ENCODE measurements at places on chromosomes 12 and 14.

DNA sequence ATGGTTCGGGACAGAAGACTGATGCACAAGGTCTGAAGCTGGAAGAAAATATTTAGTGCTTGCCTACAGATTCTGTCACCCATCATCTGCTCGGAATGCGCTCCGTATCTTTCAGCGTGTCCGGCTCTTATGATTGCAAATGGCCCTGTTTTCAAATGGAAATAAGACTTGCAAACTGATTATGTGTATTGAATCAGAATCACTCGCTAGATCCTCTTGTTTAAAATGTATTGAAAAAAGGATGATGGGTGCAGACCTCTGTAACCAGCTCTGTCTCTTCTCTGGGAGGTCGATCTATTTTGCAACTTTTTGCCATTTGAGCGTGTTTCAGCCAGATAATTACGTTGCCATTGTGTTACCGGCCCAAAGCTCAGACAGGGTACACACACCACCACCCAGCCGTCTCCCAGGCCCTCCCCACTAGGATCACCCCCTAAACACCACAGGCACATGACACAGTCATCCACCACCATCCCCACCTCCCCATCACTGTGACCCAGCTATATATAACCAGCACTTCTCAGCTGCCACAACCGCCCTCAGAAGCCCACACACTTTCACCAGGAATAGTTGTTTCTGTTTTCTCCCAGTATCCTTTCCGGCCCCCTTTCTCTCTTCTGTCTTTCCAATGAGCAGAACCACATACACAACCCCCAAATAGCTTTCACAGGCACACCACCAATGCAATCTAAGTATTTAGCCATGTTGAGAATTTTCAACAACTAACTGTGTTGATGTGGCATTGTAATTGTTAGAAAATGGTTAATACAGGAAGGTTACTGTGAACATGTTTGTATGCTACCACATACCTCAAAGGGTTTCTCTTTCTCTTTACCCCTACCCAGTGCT, 10.7 kb downstream of the NKX2-1 start:
- no peak for DNase-seq

- no peak for DNase-seq
Measured at GRCh38 chr14:90400904-90401561, 4.2 kb downstream of the CALM1 start.

GRCh38 chr12:131923260-131923659, 5.8 kb upstream of the PUS1 start:
- DNase-seq: no peak

GRCh38 chr12:100576331-100577036, 3.0 kb downstream of the GAS2L3 start:
- no peak for DNase-seq

GRCh38 chr14:58830121-58830520, 192.4 kb downstream of the DACT1 start:
- DNase-seq: no peak

GRCh38 chr12:106025129-106025528, 113.6 kb downstream of the NUAK1 start:
- no peak for DNase-seq

DNA sequence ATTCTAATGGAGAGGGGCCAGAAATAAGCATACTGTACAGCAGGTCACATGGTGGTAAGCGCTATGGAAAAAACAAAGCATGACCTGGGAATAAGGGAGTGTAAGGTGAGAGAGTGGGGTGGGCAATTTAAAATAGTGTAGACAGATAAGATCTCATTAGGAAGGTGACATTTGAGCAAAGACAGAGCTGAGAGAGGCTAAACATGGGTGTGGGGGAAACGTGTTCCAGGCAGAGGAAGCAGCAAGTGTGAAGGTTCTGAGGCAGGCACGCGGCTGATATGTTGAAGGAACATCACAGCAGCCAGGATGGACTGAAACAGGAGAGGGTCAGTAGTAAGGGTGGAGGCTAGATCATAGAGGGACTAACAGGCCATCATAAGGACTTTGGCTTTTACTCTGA, 126.8 kb downstream of the SAMD4A start:
- DNase-seq: no peak

- DNase-seq: peak; percentile 91
Measured at GRCh38 chr12:110403146-110403975, at the start of gene ANAPC7. Gene ANAPC7, minus strand, starts transcription at chr12:110403708. Its CDS starts 81 bp downstream, at chr12:110403627.

GRCh38 chr14:64685371-64686281, 18.6 kb upstream of the PLEKHG3 start:
- no peak for DNase-seq

DNA sequence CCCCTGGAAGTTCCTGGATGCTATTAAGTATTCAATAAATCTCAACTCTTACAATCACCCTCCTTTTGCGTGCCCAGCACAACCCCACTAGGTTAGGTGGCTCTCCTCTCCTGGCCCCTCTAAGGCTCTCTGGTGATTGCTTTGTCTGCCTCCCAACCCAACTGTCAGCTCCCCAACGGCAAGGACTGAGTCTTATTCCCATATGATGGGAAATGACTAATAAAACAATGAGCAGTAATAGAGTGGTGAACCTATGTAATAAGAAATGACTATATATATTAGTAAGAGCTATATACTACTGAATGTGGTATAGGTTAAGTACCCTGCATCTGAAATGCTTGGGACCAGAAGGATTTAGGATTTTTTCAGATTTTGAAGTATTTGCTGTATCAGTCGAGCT, 8.1 kb downstream of the APPL2 start:
- DNase-seq: no peak

DNA sequence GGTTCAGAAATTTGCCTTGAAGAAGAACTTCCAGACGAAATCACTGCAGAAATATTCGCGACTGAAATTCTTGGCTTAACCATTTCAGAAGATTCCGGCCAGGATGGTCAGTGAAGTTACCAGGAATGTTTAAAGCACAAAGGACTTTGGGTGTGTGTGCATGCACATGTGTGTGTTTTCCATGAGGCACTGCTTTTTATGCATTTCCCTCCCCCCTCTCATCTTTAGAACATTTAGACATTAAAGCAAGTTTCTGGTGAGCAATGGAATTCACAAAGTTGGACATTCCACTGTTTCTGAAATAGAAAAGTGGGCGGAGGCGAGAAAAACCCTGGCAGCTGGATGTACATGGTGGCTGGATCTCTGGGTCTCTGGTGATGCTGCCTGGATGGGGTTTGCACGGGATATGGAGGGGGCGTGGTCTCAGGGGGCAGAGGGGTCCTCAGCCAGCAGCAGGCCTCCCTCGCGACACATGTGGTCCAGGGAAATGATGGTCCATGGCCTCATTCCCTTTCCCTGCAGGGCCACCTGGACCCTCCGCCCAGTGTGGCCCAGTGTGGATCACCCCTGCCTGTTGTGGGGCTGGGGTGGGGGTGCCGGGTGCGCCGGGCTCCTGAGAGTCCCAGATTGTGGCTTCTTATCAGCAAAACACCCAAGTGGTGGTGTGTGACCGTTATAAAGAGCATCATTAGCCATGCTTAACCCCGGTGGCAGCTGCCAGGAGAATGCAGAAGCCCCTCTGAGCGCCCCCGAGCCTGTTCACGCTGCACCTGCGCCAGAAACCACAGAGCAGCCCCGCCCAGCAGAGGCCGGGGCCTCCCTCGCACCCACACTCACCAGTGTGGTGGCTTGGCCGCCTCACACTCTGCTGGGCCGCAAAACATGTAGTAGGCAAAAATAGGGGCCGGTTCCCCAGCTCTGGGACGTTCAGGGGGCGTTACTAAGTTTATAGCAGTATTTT, 17.8 kb upstream of the BCL7A start:
- DNase-seq: no peak

- DNase-seq: no peak
Measured at GRCh38 chr14:101407328-101407727, 154.0 kb upstream of the DIO3 start.

DNA sequence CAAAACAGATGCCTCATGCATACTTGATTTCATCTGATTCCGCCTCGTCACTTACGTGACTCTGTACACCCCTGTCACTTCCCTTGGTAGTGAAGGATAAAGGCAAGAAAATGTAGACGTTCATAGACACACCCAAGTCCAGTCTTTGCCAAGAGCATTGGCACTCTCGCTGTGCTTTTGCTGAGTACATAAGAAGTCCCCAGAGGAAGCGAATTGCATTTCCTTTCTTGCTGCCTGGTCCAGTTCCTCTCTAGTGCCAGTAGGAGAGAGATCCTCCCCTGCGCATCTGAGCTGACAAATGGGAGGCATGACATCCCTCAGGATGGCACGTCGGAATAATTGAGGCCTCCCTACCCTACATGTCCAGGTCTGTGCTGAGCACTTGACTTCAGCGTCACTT, 21.3 kb upstream of the RIN3 start:
- DNase-seq: no peak

DNA sequence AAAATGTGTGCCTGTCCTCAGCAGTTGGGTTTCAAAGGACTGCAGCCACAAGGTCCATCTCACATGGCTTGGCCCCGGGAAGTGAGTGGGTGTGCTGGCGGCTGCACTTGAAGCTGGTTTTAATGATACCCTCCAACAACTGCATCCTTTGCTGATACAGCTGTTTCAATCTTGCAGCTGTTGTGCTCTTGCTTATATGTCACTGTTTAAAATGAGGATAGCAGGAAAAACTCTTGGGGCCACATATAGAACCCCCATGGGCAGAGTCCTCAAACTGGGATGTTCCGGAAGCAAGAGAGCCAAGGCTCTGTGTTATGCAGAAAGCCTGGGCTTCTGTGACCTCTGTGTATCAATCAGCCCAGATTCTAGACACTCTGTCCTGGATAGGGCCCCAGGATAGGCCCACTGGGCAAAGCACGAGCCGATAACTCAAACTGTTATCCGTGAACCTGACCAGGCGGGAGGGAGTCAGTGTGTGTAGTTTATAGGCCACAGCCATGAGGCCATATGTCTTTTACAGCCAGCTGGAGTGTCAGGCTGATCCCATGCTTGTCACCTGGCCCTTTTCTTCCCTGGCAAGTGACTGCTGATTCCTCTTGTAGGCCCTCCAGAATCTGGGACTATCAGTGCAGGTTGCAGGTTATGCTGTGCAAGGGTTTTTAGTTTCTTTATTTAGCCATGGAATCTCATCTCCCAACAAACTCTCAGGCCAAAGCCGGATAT, 74.3 kb downstream of the SSPN start:
- no peak for DNase-seq

- no peak for DNase-seq
Measured at GRCh38 chr12:100793182-100793581, 1.4 kb upstream of the ANO4 start.

DNA sequence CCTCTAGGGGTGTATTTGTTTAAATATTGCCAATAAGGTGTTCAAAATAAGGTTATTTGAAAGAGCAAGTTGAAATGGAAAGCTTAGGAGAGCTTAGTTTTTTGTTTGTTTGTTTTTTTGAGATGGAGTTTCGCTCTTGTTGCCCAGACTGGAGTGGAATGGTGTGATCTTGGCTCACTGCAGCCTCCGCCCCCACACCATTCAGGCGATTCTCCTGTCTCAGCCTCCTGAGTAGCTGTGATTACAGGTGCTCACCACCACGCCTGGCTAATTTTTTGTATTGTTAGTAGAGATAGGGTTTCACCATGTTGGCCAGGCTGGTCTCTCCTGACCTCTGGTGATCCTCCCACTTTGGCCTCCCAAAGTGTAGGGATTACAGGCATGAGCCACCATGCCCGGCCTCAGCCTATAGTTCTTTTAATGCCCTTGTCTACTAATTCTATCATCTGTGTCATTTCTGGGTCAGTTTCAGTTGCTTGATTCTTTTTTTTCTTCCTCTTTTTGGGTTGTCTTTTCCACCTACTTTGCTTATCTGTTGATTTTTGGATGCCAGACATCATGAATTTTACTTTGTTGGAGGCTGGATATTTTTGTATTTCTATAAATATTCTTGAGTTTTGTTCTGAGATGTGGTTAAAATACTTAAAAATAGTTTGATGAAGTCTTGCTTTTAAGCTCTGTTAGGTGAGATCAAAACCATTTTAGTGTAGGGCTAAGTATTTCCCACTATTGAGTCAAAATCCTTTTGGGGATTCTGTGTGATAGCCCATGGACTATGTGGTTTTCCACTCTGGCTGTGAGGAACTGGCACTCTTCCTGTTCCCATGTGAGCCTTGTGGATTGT, 18.7 kb downstream of the RCOR1 start:
- no peak for DNase-seq

Measured in psoas muscle (tissue), 8 donors.